ENCODE measurements at places on chromosomes 16 and 17. TPM values are rescaled to one million over a fixed set of nuclear protein-coding genes. Genes with fewer than 3 reads are reported as not detected.

DNA sequence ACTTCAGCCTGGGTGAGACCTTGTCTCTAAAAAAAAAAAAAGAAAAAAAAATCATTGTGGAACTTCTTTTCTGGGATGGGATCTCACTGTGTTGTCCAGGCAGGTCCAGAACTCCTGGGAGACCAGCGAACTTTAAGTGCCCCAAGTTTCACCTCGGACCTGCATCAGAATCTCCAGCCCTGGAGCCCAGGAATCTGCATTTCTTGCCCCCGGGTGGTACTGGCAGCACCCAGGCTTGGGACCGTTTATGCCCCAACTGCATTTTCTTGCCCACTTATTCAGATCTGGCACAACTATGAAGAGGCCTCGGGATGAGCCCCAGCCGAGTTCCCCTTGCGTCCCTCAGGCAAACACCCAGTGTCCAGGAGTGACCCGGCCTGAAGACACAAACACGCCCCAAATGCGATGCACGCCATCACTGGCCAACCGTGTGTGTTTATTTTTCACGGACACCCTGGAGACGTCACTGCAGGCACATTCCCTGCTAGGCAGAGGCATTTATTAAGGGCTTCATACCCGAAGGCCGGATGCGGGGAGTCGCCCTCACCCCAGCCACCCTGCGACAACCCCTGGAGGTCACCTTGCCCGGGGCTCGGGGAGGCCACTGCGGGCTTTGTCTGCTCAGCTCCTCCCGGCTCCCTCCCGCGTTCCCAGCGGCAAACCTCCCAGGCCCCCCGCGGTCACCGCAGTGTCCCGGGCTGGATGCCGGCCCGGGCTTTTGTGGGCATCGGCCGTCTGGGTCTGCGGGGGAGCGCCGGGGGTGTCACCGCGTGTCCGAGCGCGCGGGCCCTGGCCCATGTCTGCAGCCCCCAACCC is 684 bp upstream of the SPIRE2 start:
- DNase-seq, result peak; percentile 78

- DNase-seq, result no peak
These were observed 8.8 kb downstream of the SBK1 start for GRCh38 chr16:28301154-28301553.

SPNS3 gene
- 0.38 TPM for total RNA-seq

C1QL1 gene
- 6.5 TPM for total RNA-seq

HBA2 gene
- total RNA-seq, result 2.9 TPM

CAPNS2 gene
- total RNA-seq, result 0.41 TPM

Data from mucosa of descending colon (tissue), 3 donors.